ENCODE measurements at places on chromosomes 5 and 9.

DNA sequence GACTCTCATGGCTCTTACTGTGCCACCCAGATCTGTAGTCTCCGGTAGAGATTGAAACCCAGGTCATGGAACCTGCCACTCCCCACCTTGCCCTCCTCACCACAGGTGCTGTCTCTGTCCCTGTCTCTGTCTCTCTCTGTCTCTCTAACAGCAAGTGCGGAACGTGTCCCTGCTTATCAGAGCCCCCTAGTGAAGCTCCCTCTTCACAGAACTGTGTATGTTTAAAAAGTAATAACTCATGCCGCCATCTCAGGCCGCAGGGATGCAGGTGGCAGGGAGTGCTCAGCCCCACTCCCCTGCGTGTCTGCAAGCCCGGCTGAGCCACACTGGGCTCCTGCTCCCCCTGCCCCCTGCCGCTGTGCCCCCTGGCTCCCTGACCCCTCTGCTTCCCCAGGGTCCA, 43.8 kb downstream of the UNC5A start:
- no peak for DNase-seq

GRCh38 chr5:110634475-110634874, 92.0 kb downstream of the TMEM232 start:
- no peak for DNase-seq

- no peak for DNase-seq
Observed at GRCh38 chr5:157177953-157178352, 2.7 kb upstream of the ITK start.

DNA sequence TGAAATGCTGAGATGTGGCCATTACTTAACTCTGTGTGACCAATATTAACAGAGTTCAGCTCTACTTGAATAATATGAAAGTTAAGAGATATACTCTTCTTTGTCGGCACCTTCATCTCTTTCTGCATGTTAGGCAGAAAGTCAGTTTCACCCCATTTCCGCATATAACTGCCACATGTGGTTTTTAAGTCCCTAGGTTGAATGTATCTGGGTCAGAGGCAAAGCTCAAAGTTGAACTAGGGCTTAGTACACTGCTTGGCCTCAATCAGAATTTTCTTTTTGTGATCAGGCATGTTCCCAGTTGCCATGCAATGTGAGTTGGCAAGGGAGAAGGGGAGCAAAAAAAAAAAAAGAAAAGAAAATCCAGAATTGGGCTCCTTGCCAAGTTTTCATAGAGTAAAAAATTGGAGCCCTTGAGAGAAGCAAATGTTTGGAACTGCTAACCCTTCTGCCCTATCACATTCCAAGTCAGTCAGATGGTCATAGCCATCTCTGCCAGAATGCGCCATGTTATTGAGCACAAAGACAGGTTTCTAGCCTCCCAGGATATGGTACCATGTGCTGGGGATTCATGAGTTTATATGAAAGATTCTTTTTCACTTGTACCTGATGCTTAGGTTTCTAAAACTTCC, 251.2 kb upstream of the RORB start:
- DNase-seq, result no peak

DNA sequence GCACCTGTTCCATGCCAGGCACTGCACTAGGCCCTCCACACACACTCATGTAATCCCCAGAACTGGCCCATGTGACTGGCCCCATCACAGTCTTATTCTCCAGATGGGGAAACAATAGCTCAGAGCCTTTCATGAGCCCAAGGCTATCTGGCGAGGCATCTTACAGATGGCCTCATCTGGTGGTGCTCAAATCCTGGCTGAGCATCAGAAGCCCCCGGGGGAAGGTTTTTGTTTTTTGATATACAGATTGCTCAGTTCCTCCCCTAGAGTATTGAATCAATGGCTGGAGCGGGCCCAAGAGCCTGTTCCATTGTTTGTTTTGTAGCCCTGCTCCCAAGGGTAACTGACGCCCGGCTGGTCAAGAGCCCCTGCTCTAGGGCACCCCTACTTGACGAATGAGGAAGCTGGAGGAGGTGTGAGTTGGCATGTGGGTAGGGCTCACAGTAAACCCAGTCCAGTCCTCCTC, 145.3 kb upstream of the RAPGEF1 start:
- DNase-seq, result no peak

GRCh38 chr5:73545403-73545779, 20.0 kb downstream of the ANKRA2 start:
- no peak for DNase-seq

DNA sequence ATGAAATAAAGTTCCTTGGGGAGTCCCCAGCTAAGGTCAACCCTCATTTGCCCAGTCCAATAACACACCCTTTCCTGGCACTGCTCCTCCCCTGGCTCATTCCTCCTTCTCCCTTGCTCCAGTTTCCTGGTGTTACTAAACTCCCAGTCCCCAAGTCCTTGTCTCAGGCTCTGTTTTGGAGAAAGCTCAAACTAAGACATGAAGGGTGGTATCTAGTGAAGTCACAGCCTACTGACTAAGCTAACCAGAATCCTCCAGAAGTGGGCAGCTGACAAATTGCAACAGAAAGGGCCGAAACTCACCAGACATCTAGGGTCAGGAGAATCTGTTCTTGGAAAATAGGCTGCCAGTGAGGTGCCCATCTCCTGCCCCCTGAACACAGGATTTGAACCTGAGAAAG, 118.7 kb upstream of the NEK6 start:
- DNase-seq, result no peak

DNA sequence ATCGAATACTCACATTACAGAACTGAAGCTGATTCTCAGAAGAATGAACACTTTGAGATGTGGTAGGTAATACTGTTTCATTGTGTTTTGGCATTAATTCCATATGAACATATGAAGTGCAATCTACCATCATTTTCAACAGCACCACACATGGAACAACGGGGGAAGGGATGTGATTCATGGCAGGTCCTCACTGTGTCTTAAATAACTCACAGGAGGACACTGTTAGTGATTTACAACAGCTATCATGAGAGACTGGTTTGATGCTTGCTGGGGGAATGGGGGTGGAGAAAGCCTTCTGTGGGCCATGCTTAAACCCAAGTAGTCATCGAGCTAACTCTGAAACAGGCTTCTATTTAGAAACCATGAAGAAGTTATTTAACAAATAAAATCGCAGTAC, 232.9 kb downstream of the SPOCK1 start:
- DNase-seq, result no peak

- DNase-seq, result no peak
Observed at GRCh38 chr5:168669156-168669555, 90.0 kb upstream of the PANK3 start.

GRCh38 chr5:34717426-34718327, 61.5 kb downstream of the RAI14 start:
- DNase-seq, result peak; percentile 92

DNA sequence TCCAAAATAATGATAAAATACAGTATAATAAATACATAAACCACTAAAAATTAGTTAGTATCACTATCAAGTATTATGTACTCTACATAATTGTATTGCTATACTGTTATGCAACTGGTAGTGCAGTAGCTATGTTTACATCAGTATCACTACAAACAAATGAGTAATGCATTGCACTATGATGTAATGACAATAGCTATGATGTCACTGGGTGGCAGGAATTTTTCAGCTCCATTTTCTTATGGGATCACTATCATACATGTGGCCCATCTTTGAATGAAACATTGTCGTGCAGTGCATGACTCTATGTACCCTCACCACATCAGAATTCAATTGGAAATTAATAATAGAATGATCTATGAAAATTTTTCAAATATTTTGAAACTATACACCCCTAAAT, 201.3 kb downstream of the MPDZ start:
- no peak for DNase-seq

GRCh38 chr9:135488013-135488330, 8.4 kb downstream of the PPP1R26 start:
- no peak for DNase-seq

Measured in renal pelvis (tissue), 12 donors.